ENCODE measurements at places on chromosomes 4 and X.

GRCh38 chrX:23003116-23003515 lies 3.4 kb downstream of the DDX53 start:
- peak; percentile 9 for DNase-seq

GRCh38 chr4:10832806-10833628 lies 148.4 kb upstream of the CLNK start:
- no peak for DNase-seq

DNA sequence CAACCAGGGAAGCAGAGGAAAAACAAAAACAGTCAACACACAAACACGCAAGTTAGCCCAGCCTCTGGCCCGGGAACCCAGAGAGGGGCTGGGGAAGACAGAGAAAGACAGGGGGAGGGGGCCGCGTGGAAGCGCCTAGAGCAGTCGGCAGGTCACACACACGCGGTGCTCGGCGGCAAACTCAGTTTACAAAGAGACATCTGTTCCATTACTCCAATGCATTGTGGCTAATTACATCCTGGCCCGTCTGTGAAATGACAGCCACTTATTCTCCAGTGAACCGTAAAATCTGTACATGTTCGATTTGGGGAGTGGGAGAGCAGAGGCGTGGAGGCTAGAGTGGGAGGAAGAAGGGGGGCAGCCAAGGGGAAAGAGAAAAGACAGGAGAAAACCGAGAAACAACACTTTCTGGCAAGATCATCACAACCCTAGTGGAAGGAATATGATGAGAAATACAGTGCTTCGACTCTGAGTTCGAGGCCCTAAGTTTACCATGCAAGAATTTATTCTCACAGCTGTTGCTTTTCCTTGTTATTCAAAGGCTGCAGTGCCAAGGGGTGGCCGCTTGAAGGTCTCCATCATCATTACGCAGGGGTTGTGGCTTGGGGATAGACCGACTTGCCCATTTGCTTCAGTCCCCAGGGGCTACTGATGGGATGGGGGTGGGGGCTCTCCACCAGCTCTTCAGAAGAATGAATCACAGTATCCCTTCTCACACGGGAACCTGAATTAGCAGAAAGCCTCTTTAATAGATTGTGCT lies 167.7 kb downstream of the MGST2 start:
- DNase-seq: no peak

GRCh38 chr4:76895619-76896018 lies 2.3 kb downstream of the SOWAHB start:
- no peak for DNase-seq

DNA sequence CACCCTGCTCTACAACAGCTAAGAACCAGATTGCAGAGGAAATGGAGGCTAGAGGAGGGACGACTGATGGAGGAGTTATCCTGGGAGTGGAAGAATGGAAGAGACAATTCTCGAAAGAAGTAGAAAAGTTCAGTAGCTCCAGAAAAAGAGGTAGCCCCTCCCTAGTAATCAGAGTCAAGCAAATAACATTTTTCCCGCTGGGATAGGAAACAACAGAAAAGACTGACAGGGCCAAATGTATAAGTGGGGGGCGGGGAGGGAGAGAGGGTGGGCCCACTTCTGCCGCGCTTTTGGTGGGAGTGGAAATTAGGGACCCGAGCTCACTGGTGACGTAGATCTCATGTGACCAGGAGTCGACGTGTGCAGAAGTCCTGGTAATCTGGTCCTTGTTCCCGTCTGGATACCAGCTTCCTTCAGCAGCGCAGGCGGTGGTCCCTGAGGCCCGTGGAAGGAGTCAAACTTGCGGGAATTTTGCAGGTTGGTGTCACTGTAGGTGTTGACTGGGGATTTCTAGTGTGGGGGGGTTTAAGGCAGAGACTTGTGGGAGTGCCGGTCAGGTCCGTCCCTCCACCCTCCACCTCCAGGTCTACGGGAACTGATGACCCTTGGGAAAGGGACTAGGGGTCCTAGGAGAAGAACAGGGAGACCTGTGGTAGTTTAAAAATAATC lies at the start of gene TCEAL9:
Gene TCEAL9, plus strand, starts transcription at position 377 of the 669 bp plus-strand sequence. CDS start 1,179 bp downstream, outside the sequence.
- peak; percentile 57 for DNase-seq

DNA sequence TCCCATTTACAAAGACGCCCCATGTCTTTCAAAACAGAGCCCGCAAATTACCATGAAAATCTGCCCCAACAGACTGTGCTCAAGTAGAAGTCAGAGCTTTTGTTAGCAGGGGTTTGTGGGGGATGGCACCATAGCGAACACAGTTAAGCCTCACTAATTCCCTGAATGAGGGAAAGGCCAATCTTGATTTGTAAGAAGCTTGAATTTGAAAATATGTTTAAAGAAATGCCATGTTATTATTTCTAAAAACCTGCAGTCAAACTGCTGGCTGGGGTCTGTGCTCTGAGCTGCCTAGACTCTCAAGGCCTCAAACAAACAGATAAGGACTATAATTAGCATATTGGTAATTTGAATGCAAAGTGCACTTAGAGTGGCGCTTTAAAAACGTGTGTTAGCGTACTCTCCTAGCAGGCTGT lies 9.4 kb upstream of the PAK3 start:
- no peak for DNase-seq

GRCh38 chrX:8731559-8732395 lies at the start of gene ANOS1:
Gene ANOS1, minus strand, starts transcription at chrX:8732137. Its CDS starts 101 bp downstream, at chrX:8732036.
- no peak for DNase-seq

DNA sequence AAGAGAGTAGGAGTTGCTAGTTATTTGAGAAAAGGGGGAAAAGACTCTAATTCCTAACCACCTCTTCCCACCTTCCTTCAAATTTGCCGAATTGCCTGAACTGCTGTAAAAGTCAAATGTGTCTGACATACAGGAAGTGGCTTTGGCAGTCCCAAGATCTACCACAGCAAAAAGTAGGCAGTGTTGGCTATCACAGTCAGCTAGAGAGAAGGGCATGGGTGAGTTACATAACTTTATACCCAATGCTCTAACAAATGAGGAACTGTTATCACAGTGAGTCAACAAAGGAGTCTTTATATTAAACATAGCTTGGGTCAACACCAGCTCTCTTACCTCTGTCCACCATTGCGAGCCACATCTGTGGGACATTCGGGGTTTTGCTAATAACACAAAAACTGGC lies 2.4 kb upstream of the MBNL3 start:
- DNase-seq: no peak

DNA sequence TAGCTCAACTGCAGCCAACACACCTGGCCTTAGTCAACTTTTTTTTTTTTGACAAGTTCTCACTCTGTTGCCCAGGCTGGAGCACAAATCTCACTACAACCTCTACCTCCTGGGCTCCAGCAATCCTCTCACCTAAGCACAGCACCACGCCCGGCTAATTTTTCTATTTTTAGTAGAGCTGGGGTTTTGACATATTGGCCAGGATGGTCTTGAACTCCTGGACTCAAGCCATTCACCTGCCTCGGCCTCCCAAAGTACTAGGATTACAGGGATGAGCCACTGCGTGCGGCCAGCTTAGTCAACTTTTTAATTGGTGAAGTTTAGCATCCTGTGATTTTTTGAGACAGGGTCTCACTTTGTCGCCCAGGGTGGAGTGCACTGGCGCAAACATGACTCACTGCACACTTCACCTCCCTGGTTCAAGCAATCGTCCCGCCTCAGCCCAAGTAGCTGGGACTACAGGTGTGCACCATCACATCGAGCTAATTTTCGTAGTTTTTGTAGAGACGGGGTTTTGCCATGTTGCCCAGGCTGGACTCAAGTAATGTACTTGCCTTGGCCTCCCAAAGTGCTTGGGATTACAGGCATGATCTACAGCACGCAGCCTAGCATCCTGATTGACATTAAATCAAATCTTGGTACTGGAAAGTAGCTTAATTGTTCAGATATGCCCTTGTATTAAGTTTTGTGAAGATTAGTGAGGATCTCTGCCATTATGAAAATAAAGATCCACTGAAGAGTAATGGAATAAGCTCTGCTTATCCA lies 8.3 kb downstream of the HNRNPDL start:
- no peak for DNase-seq

DNA sequence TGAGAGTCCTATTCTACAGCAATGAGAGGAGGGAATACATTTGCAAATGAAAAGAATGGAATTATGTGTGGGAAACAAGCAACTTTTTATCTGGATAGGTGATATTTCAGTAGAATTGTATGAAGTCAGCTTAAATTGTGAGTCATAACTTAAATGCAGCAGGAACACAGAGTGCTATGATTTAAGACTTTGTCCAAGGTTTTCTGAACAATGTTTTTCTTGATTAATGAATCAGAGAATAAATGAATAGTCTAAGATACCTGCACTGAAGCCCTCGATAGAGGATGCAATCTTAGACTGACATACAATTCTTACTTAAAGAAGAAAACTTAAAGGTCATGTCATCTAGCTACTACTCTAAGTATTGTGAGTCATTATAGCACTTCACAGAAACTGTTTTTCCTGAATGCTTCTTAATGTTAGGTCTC lies 8.0 kb downstream of the ARHGEF38 start:
- DNase-seq: no peak
